ENCODE measurements at places on chromosomes 11 and 22.

DNA sequence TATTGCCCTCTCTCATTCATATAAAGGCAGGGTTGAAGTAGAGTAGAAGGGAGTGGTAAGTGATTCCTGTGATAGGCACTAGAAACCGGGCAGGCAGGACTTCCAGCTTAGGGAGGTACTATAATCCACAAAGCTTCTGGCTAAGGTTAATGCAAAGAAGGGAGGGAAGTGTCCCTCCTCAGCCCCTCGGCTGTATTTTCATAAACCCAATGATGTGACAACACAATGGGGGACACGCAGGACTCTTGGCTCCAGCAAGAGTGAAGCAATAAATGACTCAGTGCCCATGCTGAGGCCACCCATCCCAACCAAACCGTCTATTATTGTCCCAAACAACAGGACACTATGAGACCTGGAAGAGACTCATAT is 90.7 kb downstream of the ETS1 start:
- peak overlapping the region; percentile 75 for H3K27ac ChIP-seq
- no peaks in the 10 kb centered on the region for H3K36me3 ChIP-seq
- DNase-seq = no peak
- H3K4me3 ChIP-seq = no peak overlapping the region
- peaks cover 100% of the 10 kb centered on the region for H3K4me1 ChIP-seq

GRCh38 chr11:125335106-125335505 is 161.0 kb downstream of the FEZ1 start:
- H3K4me3 ChIP-seq = no peak overlapping the region
- H3K4me1 ChIP-seq = peaks cover 17% of the 10 kb centered on the region
- H3K27ac ChIP-seq = no peak overlapping the region
- DNase-seq = no peak
- no peaks in the 10 kb centered on the region for H3K27me3 ChIP-seq
- H3K36me3 ChIP-seq = no peaks in the 10 kb centered on the region

DNA sequence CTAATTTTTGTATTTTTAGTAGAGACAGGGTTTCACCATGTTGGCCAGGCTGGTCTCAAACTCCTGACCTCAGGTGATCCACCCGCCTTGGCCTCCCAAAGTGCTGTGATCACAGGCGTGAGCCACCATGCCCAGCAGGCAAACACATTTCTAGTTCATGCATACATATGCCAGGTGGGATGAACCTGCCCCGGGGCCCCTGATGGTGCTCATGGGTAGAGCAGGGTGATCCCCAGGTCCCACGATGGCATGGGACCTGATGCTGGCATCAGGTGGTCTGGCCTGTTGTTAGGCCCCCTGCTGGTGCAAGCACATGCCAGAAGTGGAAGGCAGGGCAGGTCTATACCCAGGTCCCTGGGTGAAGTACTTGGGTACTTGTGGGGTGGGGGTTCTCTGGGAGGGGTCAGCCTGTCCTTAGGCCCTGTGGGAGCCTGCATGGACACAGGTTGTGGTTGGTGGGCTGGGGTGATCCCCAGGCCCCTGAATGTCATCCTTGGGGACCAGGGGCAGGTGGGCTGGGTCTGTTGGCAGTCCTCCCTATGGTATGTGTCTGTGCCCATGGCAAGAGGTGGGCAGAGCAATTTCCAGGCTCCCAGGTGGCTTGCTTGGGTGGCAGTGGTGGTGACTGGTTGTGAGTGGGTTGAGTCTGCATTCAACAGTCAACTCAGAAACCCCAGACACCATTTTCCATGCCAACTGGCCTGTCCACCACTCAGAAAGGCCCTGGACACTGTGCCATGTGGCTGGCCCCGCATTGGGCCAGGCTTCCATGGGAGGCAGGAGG is 9.6 kb upstream of the RGL4 start:
- H3K4me3 ChIP-seq = no peak overlapping the region
- no peak for DNase-seq
- H3K4me1 ChIP-seq = peaks cover 27% of the 10 kb centered on the region
- no peaks in the 10 kb centered on the region for H3K27me3 ChIP-seq
- peaks cover 19% of the 10 kb centered on the region for H3K36me3 ChIP-seq

GRCh38 chr11:123179586-123179985 is 15.5 kb downstream of the CLMP start:
- no peaks in the 10 kb centered on the region for H3K36me3 ChIP-seq
- H3K4me3 ChIP-seq = no peak overlapping the region
- peaks cover 99% of the 10 kb centered on the region for H3K4me1 ChIP-seq
- DNase-seq = no peak

DNA sequence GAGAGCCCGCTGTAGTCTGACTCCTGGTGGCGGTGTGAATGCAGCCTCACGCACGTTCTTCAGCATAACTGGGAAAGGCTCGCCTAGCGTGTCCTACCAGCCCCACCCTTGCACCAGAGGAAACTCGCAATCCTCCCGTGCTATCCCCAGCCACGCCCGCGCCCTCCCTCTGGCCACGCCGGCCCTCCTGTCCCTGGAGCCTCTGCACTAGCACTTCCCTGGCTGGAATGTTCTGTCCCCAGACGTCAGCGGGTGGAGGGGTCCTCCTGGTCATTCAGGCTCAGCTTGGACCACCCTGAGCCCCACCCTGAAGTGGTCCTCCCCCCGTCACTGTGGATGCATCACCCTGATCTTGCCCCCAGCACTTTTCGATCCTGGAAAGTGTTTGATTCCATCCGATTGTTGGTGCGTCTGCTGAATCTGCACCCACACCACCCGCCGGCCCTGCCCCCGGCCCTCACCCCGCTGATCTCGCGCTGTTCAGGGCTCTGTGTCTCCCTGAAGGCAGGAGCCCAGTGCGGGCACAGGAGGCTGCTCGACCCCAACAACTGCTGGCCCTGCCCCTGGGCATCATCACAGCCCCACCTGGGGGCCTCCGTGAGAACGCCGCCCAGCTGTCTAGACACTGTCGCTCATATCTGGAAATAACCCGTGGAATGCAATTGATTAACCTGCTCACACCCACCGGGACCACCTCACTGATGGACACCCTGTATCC is 437.0 kb downstream of the TBC1D22A start:
- no peaks in the 10 kb centered on the region for H3K36me3 ChIP-seq
- H3K27ac ChIP-seq = no peak overlapping the region
- H3K27me3 ChIP-seq = no peaks in the 10 kb centered on the region
- no peaks in the 10 kb centered on the region for H3K4me1 ChIP-seq

DNA sequence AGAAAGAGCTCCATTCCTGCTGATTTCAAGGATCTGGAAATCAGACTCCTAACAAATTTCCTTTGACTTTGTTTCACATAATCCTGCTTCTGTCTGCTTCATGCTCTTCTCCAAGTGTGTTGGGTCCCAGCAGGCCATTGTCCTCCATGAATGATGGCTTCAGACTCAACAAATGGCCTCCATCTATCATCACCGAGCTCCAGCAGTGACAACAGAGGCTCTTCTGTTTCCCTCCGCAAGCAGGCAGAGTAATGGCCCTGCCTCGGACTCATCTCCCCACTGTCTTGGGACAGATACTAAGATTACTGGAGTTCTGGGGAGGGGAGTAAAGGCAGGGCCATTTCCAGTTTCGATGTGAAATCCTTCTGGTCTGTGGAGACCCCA is 127.3 kb downstream of the TENM4 start:
- H3K36me3 ChIP-seq = no peaks in the 10 kb centered on the region
- no peak overlapping the region for H3K4me3 ChIP-seq
- peaks cover 4% of the 10 kb centered on the region for H3K4me1 ChIP-seq
- DNase-seq = no peak

GRCh38 chr11:63635762-63636465 is 21.7 kb upstream of the PLAAT3 start:
- DNase-seq = no peak
- peaks cover 36% of the 10 kb centered on the region for H3K36me3 ChIP-seq
- H3K4me1 ChIP-seq = peaks cover 14% of the 10 kb centered on the region
- no peak overlapping the region for H3K4me3 ChIP-seq
- no peaks in the 10 kb centered on the region for H3K27me3 ChIP-seq
- no peak overlapping the region for H3K27ac ChIP-seq

DNA sequence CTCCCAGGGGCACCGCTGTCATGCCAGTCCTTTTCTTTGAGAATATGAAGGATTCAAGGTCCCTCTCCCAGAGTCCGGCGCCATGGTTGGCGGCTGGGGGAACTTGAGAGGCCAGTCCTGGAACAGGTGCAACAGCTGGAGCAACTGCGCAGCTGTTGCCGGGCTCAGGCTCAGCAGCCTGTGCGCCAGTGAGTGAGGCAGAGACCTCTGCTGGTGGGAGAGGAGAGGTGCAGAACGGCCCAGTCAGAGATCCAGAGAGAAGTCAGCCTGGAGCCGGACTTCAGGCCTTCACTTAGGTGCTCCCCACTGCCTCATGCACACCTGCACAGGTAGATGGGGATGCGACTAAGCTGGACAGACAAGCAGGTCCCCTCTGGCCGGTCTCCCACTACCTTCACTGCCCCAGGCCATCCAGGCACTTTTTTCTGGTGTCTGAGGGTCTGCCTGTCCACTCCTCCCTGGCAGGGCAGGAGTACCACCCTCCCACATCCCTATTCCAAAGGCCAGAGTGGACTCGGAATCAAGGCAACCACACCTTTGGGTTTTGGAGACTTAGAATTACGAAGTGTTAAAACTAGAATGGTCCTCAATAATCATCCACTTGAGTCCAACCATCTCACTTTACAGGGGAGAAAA is 4.6 kb downstream of the CHRDL2 start:
- H3K27ac ChIP-seq = peak overlapping the region; percentile 69
- H3K27me3 ChIP-seq = peaks cover 3% of the 10 kb centered on the region
- H3K36me3 ChIP-seq = no peaks in the 10 kb centered on the region

- DNase-seq = no peak
- H3K27me3 ChIP-seq = no peaks in the 10 kb centered on the region
- H3K4me3 ChIP-seq = no peak overlapping the region
- H3K36me3 ChIP-seq = no peaks in the 10 kb centered on the region
These were observed 524.9 kb downstream of the CNTN5 start for GRCh38 chr11:99545616-99546015.

GRCh38 chr22:44193535-44193891 is 12.8 kb downstream of the PARVG start:
- H3K36me3 ChIP-seq = no peaks in the 10 kb centered on the region
- peaks cover 14% of the 10 kb centered on the region for H3K4me1 ChIP-seq

DNA sequence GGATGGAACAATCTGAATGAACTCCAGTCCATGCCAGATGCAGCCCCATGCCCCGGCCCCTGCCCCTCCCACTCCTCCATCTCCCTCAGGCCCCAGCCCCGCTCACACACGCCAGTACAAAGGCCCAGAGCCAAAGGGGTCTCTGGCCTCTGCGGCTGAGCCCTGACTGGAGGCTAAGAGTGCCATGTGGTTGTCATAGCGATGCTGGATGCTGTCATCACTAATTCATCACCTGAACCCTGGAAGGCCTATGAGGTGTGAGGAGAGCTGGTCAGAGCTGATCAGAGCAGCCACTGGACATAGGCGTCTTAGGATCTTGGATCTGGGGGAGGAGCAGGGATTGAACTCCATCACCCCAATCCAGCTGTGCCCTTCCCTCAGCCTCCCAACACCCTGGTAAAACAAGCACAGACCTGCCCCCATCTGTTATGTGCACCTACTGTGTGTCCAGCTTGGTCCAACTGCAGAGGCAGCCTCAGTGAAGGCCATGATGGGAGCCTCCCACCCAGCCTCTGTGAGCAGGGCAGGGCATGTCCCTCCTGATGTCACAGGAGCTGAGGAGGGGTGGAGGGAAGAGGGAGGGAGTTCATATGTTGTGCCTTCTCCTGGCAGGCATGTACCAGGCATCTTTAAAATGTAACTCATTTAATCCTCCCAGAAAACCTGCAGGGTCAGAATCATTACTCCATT is 16.7 kb downstream of the PDE2A start:
- H3K4me1 ChIP-seq = no peaks in the 10 kb centered on the region
- no peak for DNase-seq
- peaks cover 16% of the 10 kb centered on the region for H3K27me3 ChIP-seq
- no peak overlapping the region for H3K27ac ChIP-seq
- H3K4me3 ChIP-seq = no peak overlapping the region

- no peak overlapping the region for H3K4me3 ChIP-seq
- DNase-seq = peak; percentile 53
- H3K4me1 ChIP-seq = no peaks in the 10 kb centered on the region
- H3K27me3 ChIP-seq = no peaks in the 10 kb centered on the region
These were observed 5.1 kb downstream of the C11orf42 start for GRCh38 chr11:6210274-6210955.

DNA sequence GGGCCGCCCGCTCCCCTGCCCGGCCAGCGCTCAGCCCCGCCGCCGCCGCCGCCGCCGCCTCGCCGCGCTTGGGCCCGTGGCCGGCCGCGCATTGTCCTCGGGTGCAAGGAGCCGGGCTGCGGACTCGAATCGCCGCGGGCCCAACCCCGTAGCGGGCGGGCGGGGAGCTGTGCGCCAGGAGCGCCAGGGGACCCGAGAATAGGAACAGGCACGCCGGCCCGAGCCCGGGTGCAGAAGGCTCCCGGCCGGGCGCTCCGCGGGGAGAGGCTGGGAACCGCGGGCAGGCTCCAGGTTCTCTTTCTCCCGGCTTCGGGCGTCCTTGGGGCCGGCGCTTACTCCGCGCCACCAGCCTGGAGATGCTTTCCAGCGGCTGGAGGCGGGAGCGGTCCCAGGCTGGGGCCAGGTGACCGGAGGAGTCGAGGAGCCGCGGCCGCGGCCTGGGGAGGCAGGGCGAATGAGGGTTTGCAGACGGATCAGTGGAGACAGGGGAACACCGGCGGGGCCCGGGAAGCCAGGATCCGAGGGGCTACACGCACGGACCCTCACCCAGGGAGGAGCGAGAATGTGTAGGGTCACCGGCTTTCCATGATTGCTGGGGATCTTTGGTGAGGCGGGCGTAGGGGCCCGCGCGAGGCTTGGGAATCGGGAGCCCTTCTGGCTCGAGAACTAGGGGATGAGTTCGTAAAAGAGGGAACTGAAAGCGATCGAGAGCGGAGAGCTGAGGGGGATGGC is 726 bp downstream of the PKNOX2 start:
- H3K36me3 ChIP-seq = no peaks in the 10 kb centered on the region
- H3K27ac ChIP-seq = peak overlapping the region; percentile 88
- peaks cover 62% of the 10 kb centered on the region for H3K4me1 ChIP-seq
- H3K27me3 ChIP-seq = peaks cover 14% of the 10 kb centered on the region
- no peak for DNase-seq
- H3K4me3 ChIP-seq = peak overlapping the region; percentile 74

GRCh38 chr22:45212992-45213751 is 27.5 kb downstream of the KIAA0930 start:
- peaks cover 63% of the 10 kb centered on the region for H3K4me1 ChIP-seq
- peak overlapping the region; percentile 58 for H3K4me3 ChIP-seq
- DNase-seq = no peak

DNA sequence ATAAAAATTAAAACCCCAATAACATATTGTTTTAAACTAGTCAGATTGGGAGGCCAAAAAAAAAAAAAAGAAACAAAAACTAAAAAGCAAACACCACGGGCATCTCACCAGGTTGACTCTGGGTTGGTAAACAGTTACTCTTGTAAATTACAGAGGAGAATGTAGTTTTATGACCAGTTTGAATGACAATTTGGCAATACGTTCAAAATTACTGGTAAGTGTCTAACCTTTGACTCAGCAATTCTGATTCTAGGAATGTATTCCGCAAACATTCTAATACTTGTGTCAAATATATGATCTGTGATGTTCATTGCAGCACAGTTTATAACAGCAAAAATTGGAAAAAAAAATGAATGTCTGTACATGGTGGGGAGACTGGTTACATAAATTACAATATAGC is 1376.0 kb downstream of the TBC1D22A start:
- no peak overlapping the region for H3K27ac ChIP-seq
- H3K36me3 ChIP-seq = no peaks in the 10 kb centered on the region
- no peaks in the 10 kb centered on the region for H3K4me1 ChIP-seq
- no peak for DNase-seq

GRCh38 chr22:38314933-38315822 is 2.1 kb downstream of the CSNK1E start:
- H3K4me1 ChIP-seq = peaks cover 74% of the 10 kb centered on the region
- H3K36me3 ChIP-seq = no peaks in the 10 kb centered on the region
- H3K4me3 ChIP-seq = peak overlapping the region; percentile 86
- H3K27me3 ChIP-seq = no peaks in the 10 kb centered on the region
- no peak for DNase-seq
